ENCODE measurements at places on chromosomes 4 and X.
A peak's percentile ranks its signal among the peaks of the same experiment; 100 is the strongest.

GRCh38 chrX:134706138-134706537, 47.9 kb upstream of the PLAC1 start:
- no peaks in the 10 kb centered on the region for H3K4me1 ChIP-seq
- H3K36me3 ChIP-seq: no peaks in the 10 kb centered on the region
- H3K27ac ChIP-seq: no peak overlapping the region

DNA sequence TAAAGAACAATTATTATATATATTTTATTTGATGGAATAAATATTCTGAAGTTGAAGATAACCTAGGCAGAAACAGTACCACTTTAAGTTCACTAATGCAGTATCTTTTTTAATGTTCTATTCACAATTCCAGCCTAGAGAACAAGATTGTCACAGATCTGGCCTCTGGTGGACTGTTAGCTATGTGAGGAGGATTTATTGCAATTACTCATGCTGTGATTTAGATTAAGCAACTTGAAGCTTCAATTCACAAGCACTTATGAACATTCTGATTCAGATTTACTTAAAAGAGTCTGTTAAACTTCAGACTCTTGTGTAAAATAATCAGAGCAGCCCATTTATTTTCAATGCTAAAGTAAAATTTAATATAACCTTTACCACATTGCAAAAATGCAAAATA, 1489.8 kb downstream of the STIM2 start:
- H3K27ac ChIP-seq: no peak overlapping the region
- no peak for DNase-seq
- no peaks in the 10 kb centered on the region for H3K27me3 ChIP-seq
- H3K36me3 ChIP-seq: no peaks in the 10 kb centered on the region

DNA sequence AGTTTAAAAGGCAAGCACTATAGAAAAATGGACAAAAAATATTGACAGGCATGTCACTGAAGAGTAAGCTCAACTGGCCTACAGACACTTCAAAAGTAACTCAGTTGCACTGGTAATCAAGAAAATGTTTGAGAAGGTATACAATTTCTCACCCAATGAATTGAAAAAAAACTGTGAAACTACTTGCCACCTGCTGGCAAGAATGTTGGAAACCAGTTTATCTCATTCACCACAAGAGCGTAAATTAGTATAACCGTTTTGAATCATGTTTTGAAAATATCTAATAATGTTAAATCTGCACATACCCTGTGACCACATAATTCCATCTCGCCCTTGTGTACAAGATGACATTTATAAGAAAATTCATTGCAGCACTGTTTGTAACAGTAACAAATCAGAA, 31.7 kb downstream of the TXK start:
- no peaks in the 10 kb centered on the region for H3K27me3 ChIP-seq
- no peak for DNase-seq
- H3K27ac ChIP-seq: no peak overlapping the region
- H3K36me3 ChIP-seq: no peaks in the 10 kb centered on the region

GRCh38 chr4:6965329-6965728, 55.7 kb downstream of the TBC1D14 start:
- H3K4me1 ChIP-seq: no peaks in the 10 kb centered on the region
- no peaks in the 10 kb centered on the region for H3K36me3 ChIP-seq
- no peak for DNase-seq
- no peak overlapping the region for H3K27ac ChIP-seq

DNA sequence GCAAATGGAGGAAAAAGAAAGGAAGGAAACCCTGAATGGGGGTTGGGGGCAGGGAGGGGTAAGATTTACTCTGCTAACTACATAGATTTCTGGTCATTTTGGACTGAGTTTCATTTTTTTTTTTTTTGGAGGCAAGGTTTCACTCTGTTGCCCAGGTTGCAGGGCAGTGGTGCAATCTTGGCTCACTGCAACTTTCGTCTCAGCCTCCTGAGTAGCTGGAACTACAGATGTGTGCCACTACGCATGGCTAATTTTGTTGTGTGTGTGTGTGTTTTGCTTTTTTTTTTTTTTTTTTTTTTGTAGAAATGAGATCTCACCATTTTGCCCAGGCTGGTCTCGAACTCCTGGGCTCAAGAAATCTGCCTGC, 223.5 kb downstream of the APBB2 start:
- H3K36me3 ChIP-seq: no peaks in the 10 kb centered on the region
- H3K4me3 ChIP-seq: no peak overlapping the region
- H3K27me3 ChIP-seq: no peaks in the 10 kb centered on the region
- H3K27ac ChIP-seq: no peak overlapping the region
- DNase-seq: no peak

GRCh38 chr4:118865091-118865708, 23.5 kb upstream of the SYNPO2 start:
- no peaks in the 10 kb centered on the region for H3K27me3 ChIP-seq
- peak; percentile 73 for DNase-seq
- H3K36me3 ChIP-seq: no peaks in the 10 kb centered on the region
- no peak overlapping the region for H3K4me3 ChIP-seq
- peak overlapping the region; percentile 27 for H3K27ac ChIP-seq

DNA sequence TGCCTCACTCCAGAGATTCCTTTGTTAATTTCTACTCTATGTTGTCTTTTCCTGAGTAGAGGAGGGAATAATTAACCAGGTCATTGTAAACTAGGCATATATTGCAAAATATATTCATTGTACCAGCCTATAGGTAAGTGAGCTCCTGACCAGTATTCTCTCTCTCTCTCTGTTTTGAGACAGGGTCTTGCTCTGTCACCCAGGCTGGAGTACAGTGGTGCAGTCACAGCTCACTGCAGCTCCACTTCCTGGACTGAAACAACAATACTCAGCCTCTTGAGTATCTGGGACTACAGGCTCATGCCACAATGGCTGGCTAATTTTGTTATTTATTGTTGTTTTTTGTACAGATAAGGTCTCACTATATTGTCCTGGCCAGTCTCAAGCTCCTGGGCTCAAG, 198.3 kb downstream of the ARAP2 start:
- H3K4me3 ChIP-seq: no peak overlapping the region
- H3K27ac ChIP-seq: no peak overlapping the region
- H3K4me1 ChIP-seq: no peaks in the 10 kb centered on the region
- DNase-seq: no peak
- no peaks in the 10 kb centered on the region for H3K27me3 ChIP-seq

DNA sequence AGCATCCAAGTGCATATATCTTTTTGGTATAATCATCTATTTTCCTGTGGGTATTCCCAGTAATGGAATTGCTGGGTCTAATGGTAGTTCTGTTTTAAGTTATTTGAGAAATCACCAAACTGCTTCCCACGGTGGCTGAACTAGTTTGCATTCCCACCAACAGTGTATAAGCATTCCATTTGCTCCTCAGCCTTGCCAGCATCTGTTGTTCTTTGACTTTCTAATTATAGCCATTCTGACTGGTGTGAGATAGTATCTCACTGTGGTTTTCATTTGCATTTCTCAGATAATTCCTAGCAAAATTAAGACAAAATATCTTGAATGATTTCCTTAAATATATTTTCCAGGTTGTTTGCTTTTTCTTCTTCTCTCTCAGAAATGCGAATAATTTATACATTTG, 341.1 kb downstream of the GBA3 start:
- H3K36me3 ChIP-seq: no peaks in the 10 kb centered on the region
- no peak for DNase-seq
- H3K27me3 ChIP-seq: no peaks in the 10 kb centered on the region
- no peaks in the 10 kb centered on the region for H3K4me1 ChIP-seq
- H3K27ac ChIP-seq: no peak overlapping the region

DNA sequence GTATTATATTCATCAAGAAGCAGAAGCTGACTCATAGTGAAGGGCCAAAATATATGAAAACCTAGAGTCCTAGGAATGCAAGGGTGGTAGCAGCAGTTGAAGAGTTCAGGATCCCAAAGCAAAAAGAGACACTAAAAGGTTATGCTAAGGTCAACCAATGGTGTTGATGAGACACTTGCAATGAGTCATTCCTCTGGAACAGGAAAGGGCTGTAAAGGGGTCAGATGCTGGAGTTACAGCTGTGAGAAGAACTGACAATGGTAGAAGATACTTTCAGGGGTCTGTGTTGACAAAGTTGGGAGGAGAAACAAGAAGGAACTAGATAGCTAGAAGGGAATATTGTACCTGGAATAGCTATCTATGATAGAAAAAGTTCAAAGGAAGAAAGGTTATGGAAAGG, 47.5 kb downstream of the ZGRF1 start:
- no peaks in the 10 kb centered on the region for H3K27me3 ChIP-seq
- no peaks in the 10 kb centered on the region for H3K4me1 ChIP-seq
- H3K4me3 ChIP-seq: no peak overlapping the region
- DNase-seq: no peak
- H3K27ac ChIP-seq: no peak overlapping the region

Measured in breast epithelium (tissue), 4 donors.